ENCODE measurements at places on chromosomes 5 and 9.
A peak's percentile ranks its signal among the peaks of the same experiment; 100 is the strongest.

GRCh38 chr5:143749581-143750205, 62.3 kb upstream of the HMHB1 start:
- no peak for DNase-seq

DNA sequence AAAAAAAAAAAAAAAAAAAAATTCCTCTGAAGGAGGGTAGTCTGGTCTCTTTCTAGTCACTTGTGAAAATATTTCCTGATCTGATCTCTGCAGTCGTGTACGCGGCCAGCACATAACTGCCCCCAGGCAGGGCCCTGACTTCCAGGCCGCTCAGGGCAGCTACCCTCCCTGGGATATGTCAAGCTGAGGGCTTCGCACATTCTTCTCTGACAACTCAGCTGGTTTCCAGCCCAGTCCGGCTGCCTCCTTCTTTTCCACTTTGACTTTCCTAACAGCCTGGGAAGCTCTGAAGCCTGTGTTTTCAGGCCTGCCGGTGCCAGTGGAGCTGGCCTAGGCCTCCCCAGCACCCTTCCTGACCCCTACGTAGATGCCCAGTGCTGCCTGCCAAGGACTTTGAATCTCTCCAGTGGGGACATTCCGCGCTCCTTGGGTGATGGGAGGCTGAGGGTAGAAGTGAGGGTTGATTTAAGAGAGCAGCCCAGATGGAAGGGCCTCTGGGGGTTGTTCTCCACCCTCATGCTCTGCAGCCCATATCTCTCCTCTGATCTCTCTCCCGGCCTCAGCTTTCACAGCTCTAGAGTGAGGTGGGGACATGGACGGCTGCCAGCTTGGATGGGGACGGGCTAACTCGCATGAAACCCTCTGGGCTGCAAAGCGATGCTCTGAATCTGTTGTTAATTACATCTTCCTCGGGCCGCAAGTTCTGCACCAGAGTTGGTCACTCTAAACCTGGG, 20.7 kb downstream of the COL5A1 start:
- no peak for DNase-seq

DNA sequence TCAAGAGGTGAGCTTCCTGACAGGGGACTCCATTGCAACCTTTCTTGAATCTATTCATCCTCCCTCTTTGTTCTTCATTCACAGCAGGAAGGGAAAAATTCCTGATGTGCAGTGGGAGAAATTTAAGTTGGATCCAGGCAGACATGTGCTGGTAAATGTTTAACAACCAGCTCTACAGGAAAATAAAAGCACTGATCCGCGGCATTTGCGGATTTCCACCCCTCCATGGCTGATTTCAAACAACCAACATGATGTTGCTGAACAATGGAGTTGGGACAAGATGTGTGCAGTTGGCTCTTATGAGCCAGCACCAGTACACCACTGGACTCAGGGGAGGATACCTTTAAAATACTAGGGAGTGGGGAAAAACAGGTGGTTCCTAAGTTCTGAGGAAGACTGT, 47.0 kb downstream of the SPRY4 start:
- no peak for DNase-seq

DNA sequence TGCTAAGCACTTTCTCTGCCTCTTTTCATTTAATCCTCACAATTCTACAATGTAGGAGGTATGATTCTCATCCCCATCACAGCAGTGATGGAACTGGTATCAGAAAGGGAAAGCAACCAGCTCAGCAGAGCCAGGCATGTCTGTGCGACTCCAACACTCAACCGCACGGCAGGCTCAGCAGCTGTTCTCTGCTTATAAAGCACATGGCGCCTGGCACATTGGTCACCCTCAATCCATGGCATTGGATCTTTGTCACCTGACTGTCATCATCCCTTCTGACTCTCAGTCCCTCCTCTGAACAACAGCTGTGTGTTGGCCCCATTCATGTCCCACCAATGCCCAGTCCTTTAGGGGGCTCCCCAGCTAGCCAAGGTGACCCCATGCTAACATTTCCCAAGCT, 45.1 kb upstream of the HAND1 start:
- DNase-seq = no peak

GRCh38 chr5:25418978-25419377, 774.2 kb upstream of the CDH10 start:
- no peak for DNase-seq

GRCh38 chr9:98796364-98797101, at the start of gene ANKS6:
TSS of gene ANKS6 (minus strand) at chr9:98796555. CDS start at chr9:98796491, 64 bp downstream.
- DNase-seq = peak; percentile 75

GRCh38 chr5:68698025-68698940, 395.5 kb upstream of the SLC30A5 start:
- DNase-seq = no peak

DNA sequence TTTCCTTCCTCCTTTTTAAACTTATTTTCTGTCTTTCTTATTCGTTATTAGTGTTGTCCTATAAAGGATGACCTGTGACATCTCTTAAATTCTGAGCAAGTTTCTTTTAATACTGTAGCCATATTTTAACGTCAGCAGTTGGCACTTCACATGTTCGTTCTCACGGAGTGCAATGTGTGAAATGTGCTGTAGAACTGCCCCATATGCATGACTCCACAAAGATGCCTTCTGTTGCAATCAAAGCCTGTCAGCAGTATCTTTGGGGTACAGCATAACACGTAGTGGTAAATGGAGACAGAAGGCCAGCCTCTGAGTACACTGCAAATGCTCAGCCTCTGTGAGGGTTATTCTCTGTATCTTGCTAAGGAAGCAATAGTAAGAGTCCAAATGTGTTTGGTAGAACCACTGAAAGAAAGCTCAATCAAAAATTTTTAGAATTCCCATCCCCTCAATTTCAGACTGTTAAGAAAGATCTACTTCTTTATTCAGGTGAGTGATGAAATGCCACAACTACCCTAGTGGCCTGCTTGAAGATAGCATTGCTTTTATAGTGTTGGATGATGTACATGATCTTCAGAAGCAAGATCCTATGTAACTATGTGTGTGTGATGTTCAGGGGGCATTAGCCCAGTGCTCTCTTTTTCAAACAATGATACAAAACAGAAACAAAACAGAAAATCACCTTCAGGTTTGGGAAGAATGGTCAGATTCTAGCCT, 277.7 kb downstream of the TMEM167A start:
- DNase-seq = no peak

- DNase-seq = no peak
Observed at GRCh38 chr5:146848133-146848532, 30.4 kb downstream of the PPP2R2B start.

GRCh38 chr5:94173100-94173499, 431.7 kb upstream of the POU5F2 start:
- no peak for DNase-seq

DNA sequence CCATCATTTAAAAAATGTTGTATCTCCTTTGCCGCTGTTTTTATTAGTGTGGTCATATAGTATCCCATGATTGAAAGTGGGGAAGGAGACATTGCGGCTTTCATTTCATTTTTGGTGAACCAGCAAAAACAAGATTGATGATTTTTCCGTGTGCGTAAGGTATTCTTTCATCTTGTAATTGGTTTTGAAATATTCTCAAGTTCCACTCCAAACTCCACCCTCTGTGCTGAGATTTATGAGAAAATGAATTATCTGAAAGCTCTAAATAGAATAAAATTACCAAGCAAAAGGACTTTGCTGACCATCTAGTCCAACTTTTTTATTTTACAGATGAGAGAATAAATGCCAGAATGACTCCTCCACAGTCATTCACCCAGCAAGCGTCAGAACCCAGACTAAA, 103.1 kb upstream of the MPDZ start:
- no peak for DNase-seq

DNA sequence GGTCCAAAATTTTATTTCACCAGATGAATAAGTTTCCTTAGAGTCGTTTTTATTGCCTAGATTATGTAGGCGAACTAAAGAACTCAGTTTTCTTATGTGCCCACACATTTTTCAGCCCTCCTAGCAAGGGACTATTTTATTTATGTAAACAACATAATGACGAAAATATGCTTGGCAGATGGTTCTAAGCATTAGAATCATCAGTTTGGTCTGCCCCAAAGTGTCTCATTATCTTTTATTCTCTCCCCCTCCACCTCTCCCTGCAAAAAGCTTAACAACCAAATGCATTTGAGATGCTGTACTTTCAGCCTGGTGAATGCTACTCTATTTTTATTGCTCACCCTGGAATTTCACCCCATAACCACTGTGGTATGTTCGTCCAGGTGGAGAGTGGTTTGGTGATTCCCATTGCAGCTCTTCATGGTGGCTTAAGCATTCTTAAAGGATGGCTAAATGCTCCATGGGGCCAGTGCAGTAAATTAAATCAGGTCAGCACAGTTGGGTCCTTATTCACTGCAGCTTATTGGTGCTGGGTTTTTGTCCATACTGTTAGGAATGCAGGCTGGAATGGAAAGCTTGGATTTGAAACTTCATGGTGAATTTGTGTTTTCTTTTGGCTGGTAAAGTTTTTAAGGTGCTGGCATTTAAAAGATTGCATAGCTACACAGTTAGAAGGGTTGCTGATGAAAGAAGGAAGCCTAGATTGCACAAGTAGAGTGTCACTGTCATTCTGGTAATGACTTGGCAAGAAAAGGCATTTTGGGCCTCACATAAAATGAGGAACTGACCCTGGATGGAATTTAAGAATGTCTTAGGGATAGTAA, 39.2 kb downstream of the TLE4 start:
- DNase-seq = no peak

Measured in activated CD4-positive, alpha-beta T cell treated with anti-CD3 and anti-CD28 coated beads for 1 hour (primary cell).